ENCODE measurements at places on chromosomes 7 and 10. TPM values are rescaled to one million over a fixed set of nuclear protein-coding genes. Genes with fewer than 3 reads are reported as not detected.

GRCh38 chr7:102096012-102096332 is 190.7 kb upstream of the SH2B2 start:
- no peak for DNase-seq

The GPC2 gene
- 1.8 TPM for total RNA-seq

DNA sequence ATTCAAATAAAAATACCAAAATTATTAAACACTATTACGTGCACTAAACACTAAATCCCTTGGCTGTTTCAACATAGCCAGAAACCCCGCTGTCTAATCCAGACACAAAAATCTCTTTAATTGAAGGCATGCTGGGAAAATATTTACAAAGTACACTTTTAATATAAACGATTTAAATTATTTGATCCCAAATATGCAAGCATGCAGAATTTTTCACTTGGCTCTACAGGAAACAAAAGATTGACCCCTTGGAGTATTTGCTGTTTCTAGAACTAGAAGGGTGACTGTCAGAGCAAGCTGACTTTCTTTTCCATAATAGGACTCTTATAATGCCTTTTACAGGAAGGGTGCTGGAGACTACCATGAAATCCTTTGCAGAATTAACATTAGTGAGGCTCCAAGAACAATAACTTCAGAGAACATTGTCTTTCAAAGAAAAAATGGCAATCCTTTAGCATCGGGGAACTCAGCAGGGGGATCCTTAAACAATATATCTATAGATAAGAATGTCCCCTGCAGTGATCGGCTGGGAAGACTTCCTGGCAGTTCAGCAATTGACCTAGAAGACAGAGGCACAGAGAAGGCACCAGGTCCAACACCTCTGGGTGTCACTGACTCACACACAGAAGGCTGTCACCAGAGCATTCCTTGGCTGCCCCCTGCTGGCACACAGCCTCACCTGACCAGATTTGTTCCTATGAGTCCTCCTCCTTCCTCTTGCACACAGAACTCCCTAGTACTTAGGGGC is 55.8 kb upstream of the MRLN start:
- no peak for DNase-seq

DNA sequence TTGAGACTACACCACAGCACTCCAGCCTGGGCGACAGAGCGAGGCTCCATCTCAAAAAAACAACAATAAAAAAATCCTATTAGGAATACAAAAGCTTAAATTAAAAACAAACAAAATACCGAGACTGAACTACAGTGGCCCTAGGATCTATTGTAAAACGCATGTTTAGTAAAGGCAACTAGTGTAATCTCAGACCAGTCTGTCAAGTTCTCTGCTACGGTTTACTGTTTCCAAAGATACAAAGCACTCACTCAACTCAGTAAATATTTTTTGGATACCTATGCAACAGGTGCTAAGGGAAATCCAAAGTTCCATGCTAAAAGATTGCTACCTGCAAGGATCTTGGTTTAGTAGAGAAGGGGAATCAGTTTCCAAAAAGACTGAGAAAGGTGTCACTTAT is 3.4 kb upstream of the MIOS start:
- DNase-seq: no peak

The TCTN3 gene
- total RNA-seq: 25.3 TPM

GRCh38 chr10:522350-522749 is 167.1 kb downstream of the DIP2C start:
- no peak for DNase-seq

All from thoracic aorta (tissue), 2 donors.